ENCODE measurements at places on chromosomes 2 and 18.
A peak's percentile ranks its signal among the peaks of the same experiment; 100 is the strongest.

GRCh38 chr18:23226930-23227725 is 91.8 kb downstream of the CABLES1 start:
- DNase-seq = no peak

DNA sequence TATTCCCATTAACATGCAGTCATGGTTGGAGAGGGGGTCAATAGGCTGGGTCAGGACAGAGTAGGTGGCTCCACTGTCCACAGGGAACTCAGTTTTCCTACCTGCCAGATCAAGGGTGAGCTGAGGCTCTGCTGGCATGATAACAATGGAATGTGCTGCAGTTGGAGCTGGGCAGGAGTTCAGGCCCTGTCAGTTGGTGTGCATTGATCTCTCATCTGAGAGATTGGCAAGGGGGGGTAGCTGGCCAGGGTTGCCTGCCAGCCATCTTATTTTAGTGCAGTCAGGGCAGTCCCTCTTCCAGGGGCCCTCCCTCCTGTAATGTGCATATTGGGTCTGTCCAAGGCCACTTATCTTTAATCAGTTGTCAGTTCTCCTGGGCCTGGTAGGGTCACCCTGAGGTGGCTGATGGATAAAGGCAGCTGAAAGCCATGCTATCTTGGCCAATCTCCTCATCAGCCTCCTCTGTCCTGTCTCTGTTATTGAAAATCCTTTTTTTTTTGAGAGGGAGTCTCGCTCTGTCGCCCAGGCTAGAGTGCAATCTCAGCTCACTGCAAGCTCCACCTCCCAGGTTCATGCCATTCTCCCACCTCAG is 38.1 kb upstream of the CCBE1 start:
- no peak for DNase-seq

- no peak for DNase-seq
These were observed 62.1 kb upstream of the CTLA4 start for GRCh38 chr2:203805486-203805838.

GRCh38 chr2:14297340-14297739 is 335.2 kb upstream of the LRATD1 start:
- DNase-seq = no peak

GRCh38 chr18:7174344-7175095 is 56.4 kb upstream of the LRRC30 start:
- DNase-seq = no peak

DNA sequence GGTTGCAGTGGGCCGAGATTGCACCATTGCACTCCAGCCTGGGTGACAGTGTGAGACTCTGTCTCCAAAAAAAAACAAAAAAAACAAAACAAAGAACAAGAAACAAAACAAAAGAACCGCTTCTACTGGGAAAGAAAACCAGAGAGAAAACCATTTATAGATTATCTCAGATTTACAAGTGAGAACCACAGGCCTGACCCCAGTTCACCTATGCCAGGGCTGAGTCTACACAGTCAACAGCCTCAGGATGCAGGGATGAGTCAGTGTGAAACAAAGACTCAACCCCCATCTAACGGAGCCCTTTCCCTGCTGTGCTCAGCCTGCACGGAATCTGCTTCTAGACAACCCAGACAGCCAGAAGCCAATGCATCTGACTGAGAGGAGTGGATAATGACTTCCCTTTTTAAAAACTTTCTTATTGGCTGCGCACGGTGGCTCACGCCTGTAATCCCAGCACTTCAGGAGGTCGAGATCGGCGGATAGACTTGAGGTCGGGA is 25.5 kb upstream of the YWHAQ start:
- DNase-seq = peak; percentile 96

Measured in activated CD4-positive, alpha-beta T cell treated with anti-CD3 and anti-CD28 coated beads, Interleukin-2, Interleukin-6, amounts not matched to agents 100 ng/mL and 50 ng/mL, durations not matched to agents 16 hours and 8 hours (primary cell).